ENCODE measurements at places on chromosomes 12 and 14.

DNA sequence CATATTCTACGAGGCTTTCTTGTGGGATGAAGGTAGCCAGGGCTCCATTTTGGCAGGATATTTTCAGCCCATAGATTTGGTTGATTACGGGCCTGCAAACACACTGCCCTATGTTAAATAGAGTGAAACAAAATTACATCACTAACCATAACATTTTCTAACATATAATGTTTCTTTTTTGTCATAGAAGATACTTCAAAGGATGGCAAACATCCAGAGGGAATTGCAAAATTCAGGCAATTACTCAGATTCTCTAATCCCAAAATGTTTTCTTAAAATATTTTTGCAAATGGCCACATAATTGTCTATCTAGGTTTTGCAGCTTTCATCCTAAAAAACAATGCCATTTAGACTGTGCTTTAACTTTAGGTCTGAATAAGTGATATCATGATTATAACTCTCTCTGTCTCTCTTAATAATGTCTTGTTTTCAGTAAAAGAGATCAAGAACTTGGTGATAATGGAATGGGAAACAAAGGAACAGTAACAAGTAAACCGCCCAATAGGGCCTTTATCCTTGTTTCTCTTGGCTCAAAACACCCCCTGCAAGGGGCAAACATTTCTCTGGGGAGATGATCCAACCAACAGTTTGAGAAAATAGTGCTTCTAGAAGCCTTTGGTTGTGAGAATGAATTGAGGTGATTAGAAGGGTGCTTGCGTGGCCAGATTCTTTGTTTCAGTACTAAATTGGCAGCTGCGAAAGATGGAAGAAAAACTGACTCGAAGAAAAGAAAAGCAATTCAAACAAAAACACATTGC is 54.4 kb upstream of the BTG1 start:
- no peak for DNase-seq

DNA sequence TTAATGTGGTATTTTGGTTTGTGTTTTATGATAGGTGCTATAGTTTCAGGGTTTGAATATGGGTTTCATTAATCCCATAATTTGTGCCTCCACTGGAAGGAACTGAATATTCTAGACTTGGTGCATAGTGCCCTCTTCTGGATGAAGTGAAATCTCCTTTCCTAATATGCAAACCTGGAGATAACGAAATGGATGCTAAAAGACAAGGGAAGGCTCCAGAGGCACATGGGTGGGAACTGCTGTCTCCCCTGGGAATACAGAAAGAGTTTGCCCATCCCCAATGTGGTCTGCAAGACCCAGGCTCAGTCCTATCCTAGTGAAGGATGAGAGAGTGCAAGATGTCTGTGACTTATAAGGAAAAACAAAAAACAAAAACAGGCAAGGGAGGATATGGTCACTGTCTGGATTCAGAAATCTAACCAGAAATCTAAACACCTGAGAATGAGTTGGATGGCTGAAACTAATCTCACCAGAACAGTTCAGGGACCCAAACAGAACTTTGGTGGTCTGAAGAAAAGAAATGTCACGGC is 142.3 kb upstream of the TMPO start:
- no peak for DNase-seq

DNA sequence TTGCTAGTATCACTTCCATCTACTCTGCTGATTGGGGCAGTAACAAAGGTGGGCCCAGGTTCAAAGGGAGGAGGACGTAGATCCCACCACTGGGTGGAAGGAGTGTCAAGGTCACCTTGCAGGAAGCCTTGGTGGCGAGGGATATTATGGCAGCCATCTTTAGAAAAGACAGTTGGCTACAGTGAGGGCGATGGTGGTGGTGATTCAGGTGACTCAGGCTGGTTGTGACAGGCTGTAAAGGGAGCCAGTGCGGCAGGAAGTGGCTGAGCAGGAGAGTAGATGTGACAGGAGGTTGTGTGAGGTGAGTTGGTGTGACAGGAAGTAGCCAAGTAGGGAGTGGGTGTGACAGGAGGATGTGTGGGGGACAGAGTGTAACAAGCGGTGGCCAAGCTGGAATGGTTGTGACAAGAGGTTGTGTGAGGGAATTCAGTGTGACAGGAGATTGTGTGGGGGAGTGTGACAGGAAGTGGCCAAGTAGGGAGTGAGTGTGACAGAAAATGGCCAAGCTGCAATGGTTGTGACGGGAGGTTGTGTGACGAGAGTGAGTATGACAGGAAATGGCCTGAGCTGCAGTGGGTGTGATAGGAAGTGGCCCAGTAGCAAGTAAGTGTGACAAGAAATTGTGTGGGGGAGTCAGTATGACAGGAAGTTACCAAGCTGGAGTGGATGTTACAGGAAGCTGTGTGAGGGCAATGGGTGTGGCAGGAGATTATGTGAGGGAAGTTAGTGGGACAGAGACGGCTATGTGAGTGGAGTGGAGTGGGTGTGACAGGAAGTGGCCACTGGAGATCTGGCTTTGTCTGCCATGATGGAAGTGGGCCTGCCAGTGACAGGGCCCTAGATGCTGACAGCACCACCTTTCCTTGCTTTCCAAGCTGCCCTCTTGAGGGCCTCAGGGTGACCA is 136.5 kb upstream of the MYL2 start:
- no peak for DNase-seq

GRCh38 chr12:114794049-114794558 is 110.1 kb upstream of the TBX3 start:
- no peak for DNase-seq

GRCh38 chr14:105486974-105487448 is 325 bp downstream of the CRIP1 start:
- DNase-seq = no peak

DNA sequence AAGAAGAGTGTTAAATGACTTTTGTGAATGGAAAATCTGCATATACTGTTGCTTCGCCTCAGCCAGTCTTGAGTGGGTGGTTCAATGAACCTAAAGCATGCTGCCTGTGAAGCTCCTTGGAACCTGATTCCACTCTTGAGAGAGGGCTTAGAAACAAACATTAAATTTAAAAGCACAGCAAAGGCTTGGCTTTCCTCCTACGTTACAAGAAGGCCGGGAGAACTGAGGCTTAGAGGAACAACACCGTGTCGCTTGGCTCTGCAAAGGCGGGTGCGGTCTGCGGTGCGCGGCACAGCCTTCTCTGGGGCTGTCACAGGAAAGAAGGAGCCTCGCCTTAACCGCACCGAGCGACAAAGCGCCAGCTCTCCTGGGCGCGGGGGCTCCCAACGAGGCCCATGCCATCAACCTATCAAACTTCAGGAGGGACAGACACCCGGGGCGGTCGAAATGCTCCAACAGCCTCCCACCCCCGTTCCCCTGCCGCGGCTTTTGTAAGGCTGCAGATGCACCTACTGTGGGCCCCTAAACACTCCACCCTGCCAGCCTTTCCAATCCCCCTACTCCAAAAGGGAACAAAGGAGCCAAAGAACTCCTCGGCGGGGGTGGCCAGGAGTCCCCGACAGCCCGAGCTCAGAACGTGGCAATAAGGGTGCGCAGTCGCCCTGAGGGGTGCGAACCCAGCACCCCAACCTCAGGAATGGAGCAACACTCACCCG is 729 bp downstream of the OSBPL8 start:
- peak; percentile 52 for DNase-seq

- no peak for DNase-seq
Measured at GRCh38 chr14:100440207-100440631, 117.1 kb downstream of the SLC25A47 start.

GRCh38 chr12:26535826-26536225 is 297.2 kb downstream of the ITPR2 start:
- DNase-seq = no peak

GRCh38 chr14:65847075-65847847 is 434.7 kb downstream of the FUT8 start:
- no peak for DNase-seq
